ENCODE measurements at places on chromosomes 5 and 9.

DNA sequence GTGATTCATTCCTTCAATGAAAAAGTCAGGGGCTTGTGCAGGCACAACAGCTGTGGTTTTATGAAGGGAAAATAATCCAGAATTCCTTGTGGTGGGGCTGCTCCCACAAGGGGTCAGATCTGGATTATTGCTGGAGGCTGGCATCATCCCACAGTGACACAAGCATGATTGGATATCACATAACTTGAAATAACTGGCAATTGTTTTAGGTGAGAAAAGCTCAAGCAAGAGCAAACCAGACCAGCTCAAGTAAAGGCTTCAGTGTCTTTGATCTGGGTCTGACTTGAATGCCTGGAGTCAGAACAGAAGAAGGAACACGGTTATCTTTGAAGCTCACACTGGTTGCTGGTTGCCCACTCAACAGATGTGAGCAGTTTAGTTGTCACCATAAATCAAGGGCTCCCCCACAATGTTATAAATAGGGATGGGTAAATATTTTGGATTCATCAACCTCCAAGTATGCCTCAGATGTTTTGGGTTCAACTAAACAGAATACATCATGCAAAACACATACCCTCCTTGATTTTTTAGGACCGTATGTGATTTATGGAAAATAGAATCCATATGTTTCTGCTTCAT, 3.1 kb upstream of the ZNF474 start:
- no peak for DNase-seq

DNA sequence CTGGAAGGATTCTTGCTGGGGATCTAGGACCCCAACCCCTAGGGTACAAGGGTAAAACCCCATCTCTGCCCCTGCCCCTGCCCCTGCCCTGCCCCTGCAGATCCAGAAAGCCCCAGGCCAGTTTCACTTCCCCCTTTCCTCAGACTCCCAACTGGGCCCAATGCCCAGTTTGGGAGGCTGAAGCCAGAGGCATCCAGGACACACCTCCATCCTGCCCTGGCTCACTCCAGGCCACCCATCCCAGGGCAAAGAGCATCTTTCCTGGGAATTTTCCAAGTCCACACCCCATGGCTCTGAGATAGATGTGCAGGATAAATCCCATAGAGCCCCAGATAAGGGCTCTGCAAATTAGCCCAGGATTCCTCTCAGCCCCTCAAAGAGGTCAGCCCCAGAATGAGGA, 17.4 kb downstream of the CNTFR start:
- DNase-seq, result no peak

GRCh38 chr5:93721071-93721470, 20.3 kb downstream of the POU5F2 start:
- no peak for DNase-seq

DNA sequence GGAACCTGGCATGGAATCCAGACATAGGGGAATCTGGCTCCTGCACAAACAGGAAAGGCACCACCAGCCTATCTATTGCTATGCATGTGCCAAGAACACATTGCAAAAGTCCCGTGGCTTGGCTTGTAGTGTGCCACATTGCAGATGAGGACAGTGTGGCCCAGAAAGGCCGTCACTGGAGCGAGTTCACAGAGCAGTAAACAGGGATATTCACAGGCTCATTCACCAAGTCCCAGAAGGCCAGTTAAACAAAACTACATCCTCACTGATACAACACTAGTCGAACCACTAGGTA, 39.6 kb upstream of the TRIM32 start:
- no peak for DNase-seq

DNA sequence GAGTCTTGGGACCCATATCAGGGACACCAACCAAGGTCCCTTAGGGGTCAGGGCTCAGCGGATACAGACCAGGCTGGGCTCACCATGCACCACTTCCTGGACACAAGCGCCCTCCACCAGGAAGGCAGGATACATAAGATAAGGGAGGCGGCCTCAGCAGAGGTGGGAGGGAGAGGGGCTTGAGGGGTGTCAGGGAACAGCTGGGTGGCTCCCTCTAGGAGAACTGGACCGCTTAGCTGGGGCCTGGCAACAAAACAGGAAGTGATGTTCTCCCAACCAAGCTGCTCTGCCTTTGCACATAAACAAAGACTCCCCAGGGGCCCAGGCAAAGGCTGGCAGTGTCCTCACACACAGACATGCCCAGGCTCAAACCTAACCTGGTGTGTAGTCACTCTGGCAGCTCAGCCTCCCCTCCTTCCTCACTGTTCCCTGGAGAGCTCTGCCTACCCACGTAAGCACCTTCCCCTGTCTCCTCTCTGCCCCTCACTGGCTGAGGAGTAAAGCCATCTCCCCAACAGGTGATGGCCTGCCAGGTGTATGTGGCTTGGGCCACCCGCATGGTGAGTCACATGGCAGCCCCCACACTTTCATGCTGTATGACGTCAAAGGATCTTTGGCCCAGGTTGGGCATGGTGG, 5.8 kb upstream of the BICD2 start:
- DNase-seq, result no peak

- DNase-seq, result no peak
Measured at GRCh38 chr5:120778491-120779484, 314.7 kb downstream of the PRR16 start.
